ENCODE measurements at places on chromosomes 16 and 17.
A peak's percentile ranks its signal among the peaks of the same experiment; 100 is the strongest.

DNA sequence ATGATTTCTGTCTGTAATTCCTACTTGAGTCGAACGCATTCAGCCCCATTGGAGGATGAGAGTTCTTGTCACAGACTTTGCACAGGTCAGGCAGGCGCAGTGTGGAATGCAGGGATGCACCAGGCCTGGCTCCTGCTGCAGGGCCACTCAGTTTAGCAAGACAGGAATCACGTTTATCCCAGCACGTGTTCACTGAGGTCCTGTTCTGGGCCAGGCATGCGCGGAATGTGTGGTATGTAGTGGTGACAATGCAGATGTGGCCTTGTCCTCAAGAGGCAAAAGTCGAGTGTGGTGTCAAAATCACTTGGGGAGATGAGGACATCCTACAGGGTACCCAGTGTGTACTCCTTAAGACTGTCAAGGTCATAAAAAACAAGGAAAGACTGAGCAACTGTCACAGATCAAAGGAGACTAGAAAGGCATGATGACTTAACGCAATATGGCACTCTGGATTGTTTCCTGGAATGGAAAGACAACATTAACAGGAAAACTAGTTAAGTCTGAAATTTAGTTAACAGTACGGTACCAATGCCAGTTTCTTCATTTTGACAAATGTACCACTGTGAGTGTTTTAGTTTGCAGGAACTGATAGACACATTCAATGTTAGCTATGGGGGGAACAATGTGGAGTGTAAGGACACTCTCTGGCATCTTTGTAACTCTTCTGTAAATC lies 121.5 kb upstream of the ADAMTS18 start:
- no peaks in the 10 kb centered on the region for H3K36me3 ChIP-seq
- H3K27me3 ChIP-seq: peaks cover 13% of the 10 kb centered on the region
- DNase-seq: no peak
- no peak overlapping the region for H3K27ac ChIP-seq
- no peaks in the 10 kb centered on the region for H3K4me1 ChIP-seq

- DNase-seq: no peak
- H3K27ac ChIP-seq: no peak overlapping the region
- peaks cover 2% of the 10 kb centered on the region for H3K4me1 ChIP-seq
- H3K36me3 ChIP-seq: no peaks in the 10 kb centered on the region
- no peaks in the 10 kb centered on the region for H3K27me3 ChIP-seq
- H3K4me3 ChIP-seq: no peak overlapping the region
Measured at GRCh38 chr17:73424571-73424970, 112.8 kb upstream of the CDC42EP4 start.

GRCh38 chr16:67995423-67995822 lies 3.9 kb downstream of the DPEP2 start:
- H3K4me3 ChIP-seq: peak overlapping the region; percentile 46
- no peaks in the 10 kb centered on the region for H3K36me3 ChIP-seq
- DNase-seq: peak; percentile 54

- H3K27me3 ChIP-seq: peaks cover 10% of the 10 kb centered on the region
- H3K27ac ChIP-seq: no peak overlapping the region
- no peaks in the 10 kb centered on the region for H3K36me3 ChIP-seq
- no peak for DNase-seq
Measured at GRCh38 chr17:55451203-55451641, 29.6 kb upstream of the MMD start.

GRCh38 chr16:23947838-23948237 lies 112.1 kb downstream of the PRKCB start:
- no peak for DNase-seq
- H3K27me3 ChIP-seq: no peaks in the 10 kb centered on the region
- no peak overlapping the region for H3K4me3 ChIP-seq
- peak overlapping the region; percentile 37 for H3K27ac ChIP-seq
- H3K4me1 ChIP-seq: peaks cover 92% of the 10 kb centered on the region

DNA sequence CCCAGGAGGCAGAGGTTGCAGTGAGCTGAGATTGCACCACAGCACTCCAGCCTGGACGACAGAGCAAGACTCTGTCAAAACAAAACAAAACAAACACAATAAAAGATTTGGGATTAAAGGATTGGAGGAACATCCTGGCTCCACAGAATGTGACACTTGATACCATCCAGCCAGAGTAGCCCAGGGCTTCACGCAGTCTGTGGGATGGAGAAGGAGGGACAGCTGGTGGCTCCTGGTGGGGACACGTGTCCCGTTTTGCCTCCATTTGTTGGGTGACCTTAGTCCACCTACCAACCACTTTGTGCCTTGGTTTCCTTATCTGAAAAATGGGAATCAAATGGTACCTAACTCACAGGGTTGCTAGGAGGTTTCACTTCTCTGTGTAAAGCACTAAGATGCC lies 12.4 kb upstream of the CYB561 start:
- no peak overlapping the region for H3K4me3 ChIP-seq
- no peaks in the 10 kb centered on the region for H3K27me3 ChIP-seq
- H3K4me1 ChIP-seq: peaks cover 2% of the 10 kb centered on the region
- no peak overlapping the region for H3K27ac ChIP-seq

- H3K4me3 ChIP-seq: no peak overlapping the region
- peaks cover 34% of the 10 kb centered on the region for H3K4me1 ChIP-seq
- no peak for DNase-seq
- no peak overlapping the region for H3K27ac ChIP-seq
Measured at GRCh38 chr16:66600477-66600876, 4.0 kb upstream of the CMTM3 start.

DNA sequence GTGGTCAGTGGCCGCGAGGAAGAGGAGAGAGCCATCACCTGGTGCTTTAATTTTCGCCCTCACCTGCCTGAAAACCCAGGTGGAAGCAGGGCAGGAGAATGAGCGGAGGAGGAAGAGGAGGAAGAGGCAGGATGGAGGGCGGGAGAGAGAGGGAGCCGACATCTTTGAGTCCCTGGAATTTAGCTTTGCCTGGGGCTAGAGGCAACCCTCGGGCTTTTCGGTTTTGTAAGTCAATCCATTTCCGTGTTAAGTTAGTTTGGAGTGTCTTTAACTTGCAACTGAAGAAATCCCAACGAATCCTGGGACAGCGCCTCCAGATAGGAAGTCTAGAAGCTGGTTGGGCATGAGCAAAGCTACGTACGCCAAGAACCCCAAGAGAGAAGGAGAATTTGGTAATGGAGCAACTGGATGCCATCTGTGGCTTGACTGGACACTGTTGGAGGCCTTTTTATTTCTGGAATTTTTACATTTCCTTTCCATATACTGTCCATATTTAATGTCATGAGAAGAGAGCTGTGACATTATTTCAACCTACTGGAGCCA lies 36.9 kb upstream of the ATP2A3 start:
- no peak overlapping the region for H3K4me3 ChIP-seq
- no peak overlapping the region for H3K27ac ChIP-seq
- H3K4me1 ChIP-seq: peaks cover 9% of the 10 kb centered on the region

DNA sequence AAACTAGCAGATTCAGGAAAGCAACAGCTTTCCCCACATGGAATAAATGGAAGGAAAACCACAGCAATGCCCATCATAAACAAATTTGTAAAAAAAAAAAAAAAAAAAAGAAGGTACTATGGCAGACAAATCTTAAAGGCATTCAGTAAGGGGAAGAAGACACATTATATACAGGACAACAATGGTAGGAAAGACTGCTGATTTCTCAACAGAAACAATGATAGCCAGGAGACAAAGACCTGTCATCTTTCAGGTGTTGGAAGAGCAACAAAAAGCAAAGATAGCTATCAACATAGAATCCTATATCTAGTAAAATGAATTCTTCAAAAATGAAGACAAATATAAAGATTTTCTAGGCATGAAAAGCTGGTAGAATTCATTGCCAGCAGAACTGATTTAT lies 65.9 kb downstream of the KCNJ2 start:
- no peaks in the 10 kb centered on the region for H3K4me1 ChIP-seq
- no peak overlapping the region for H3K27ac ChIP-seq
- peaks cover 2% of the 10 kb centered on the region for H3K27me3 ChIP-seq
- no peaks in the 10 kb centered on the region for H3K36me3 ChIP-seq

DNA sequence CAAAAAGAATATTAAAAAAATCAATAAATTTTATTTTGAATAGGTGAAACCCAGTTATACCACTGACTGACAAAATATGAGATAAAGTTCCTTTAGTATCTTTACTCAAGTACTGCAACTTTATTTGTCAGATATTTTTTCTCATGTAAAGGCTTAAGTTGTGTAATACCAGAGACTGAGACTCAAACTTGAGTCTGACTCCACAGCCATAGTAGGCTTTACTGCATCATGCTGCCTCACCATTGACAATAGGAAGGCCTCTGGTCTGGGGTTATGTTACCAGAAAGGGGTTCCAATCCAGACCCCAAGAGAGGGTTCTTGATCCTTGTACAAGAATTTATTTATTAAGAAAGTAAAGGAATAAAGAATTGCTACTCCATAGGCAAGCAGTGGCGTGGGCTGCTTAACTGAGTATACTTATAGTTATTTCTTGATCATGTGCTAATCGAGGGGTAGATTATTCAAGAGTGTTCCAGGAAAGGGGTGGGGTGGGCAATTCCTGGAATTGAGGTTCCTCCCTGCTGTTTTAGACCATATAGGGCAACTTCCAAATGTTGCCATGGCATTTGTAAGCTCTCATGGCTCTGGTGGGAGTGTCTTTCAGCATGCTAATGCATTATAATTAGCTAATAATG lies 187.4 kb upstream of the WSB1 start:
- no peak overlapping the region for H3K27ac ChIP-seq
- DNase-seq: no peak
- no peak overlapping the region for H3K4me3 ChIP-seq
- no peaks in the 10 kb centered on the region for H3K36me3 ChIP-seq

DNA sequence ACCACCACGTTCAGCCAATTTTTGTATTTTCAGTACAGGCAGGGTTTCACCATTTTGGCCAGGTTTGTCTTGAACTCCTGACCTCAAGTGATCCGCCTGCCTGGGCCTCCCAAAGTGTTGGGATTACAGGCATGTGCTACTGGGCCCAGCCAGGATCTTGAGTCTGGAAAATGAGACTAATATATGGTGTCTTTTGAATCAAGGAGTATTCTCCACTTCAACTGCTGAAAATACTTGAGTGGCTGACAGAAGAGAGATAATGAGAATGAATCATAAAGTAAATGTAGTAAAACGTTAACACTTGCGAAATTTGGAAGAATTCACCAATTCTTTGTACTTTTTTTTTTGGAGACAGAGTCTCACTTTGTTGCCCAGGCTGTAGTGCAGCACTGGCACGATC lies 16.6 kb downstream of the SMYD4 start:
- no peak overlapping the region for H3K4me3 ChIP-seq
- no peak for DNase-seq
